Cardiac muscle cell (in vitro differentiated cells and primary cell): ENCODE measurements at places on chromosomes 2 and 18. TPM values are rescaled to one million over a fixed set of nuclear protein-coding genes. Genes with fewer than 3 reads are reported as not detected.
A peak's percentile ranks its signal among the peaks of the same experiment; 100 is the strongest.

Gene TMEM185B
- 21.3 and 25.0 TPM in 2 replicates for polyA plus RNA-seq

Gene CHRND
- polyA plus RNA-seq, result 0.05 TPM in 1 of 2 replicates, not detected in the other

DNA sequence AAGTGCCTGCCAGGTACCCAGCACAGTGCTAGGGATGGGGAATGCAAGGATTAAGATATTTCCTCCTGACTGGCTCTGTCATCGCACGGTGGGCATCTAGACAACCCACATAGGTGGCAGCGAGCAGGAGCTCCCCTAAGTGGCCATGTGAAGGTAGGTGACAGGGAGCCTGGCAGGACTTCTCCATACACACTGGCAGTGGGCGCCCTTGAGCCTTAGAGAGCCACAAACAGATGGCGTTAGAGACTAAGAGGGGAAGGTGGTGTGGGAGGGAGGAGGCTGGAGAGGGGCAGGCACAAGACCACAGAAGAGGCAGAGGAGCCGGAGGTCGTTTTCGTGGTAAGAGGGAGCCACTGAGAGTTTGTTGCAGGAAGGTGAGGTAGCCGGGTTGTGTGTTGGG lies 15.2 kb downstream of the PRELID3A start:
- no peak for DNase-seq

DNA sequence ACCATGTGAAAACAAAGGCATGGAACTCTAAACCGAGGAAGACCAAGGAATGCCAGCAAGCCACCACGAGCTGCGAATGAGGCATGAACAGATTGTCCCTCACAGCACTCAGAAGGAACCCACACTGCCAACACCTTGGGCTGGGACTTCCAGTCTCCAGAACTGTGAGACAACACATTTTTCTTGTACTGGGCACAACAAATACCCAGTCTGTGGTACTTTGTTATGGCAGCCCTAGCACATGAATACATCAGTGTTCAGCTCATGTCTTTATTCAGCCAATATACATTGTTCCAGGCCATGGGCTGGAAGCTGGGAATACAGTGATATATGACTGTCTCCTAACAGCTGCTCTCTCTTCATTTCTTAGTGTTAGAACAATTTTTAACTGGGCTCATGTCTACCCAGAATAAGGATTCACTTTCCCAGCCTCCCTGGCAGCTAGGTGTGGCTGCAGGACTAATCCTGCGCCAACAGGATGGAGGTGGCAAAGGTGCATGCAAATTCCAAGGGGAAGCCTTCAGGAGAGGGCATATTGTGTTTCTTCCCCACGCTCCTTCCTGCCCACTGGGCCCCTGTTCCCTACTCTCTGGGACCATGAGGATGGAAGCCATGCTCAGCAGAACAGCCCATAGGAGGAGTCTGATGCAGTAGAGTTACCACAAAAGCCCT lies 59.6 kb downstream of the STPG4 start:
- no peak for DNase-seq

Gene IL1RL1
- polyA plus RNA-seq, result not detected in 2 replicates

DNA sequence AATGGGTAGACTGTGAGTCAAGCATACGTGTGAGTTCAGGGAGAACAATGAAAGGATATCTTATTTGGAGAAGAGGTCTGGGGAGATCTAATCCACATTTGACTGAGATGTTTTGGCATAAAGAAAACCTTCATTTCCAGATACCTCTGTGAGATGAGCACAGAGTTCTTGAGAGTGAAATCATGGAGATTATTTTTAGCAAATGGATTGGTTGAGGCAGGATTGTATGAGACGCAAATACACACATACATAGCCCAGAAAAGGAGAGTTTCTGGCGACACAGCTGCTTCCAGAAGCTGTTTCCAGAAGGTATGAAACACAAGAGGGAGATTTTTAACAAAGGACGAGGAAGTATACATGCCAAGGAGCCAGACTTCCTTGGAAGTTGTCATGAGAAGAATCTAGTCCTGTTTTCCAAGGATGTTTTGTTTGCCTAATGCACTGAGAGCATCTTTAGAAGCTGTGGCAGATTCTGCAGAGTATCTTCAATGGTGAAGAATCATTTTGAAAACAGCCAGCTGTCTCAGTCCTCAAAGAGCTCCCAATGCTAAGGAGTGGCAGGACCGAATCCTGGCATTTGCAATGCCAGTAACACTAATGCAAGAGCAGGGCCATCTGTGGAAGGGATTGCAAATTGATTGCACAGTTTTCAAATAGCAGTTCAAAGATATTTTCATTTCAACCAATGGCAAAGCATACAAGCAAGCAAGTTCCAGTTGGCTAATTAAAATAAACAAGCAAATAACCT lies 177.2 kb downstream of the SETBP1 start:
- DNase-seq, result no peak

GRCh38 chr2:134401081-134401497 lies 147.2 kb downstream of the MGAT5 start:
- peak; percentile 24 for DNase-seq

- no peak for DNase-seq
These were observed 131.3 kb downstream of the CELF4 start for GRCh38 chr18:37434161-37434860.

Gene LYPD1
- 2.4 and 4.1 TPM in 2 replicates for polyA plus RNA-seq

Gene IL18R1
- 0.04 and 0.47 TPM in 2 replicates for polyA plus RNA-seq

GRCh38 chr2:209501579-209501978 lies 77.7 kb downstream of the MAP2 start:
- DNase-seq, result no peak

- DNase-seq, result no peak
These were observed 164.8 kb downstream of the DCDC2C start for GRCh38 chr2:3868012-3868805.

DNA sequence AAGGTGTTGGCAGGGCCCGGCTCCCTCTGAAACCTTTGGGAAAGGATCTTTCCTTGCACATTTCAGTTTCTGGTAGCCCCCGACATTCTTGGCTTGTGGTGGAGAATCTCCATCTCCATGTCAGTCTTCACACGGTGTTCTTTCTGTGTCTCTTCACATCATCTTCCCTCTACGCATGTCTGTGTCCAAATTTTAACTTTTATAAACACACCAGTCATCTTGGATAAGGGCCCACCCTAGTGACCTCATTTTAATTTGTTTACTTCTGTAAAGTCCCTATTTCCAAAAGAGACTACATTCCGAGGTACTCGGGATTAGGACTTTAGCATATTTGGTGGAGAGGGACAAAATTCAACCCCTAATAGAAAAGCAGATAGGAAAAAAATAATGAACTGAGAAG lies 138.4 kb downstream of the GALNT3 start:
- no peak for DNase-seq

DNA sequence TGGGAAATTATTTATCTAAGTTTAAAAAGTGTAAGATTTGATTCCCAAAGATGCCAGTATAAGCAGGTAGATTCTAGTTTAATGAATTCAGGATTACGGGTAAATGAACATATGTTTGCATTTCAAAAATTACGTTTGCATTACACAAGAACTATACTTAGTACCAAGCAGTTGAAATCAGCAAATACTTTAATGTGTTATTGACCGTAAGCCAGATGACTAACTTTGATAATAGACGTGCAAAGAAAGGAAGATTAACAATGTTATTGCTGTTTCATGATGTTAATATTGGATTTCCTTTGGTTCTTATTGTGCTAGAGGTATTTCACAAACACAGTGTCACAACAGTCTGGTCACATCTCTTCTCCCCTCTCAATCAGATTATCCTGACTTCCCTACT lies 294.7 kb downstream of the TDRD15 start:
- no peak for DNase-seq

- DNase-seq, result no peak
These were observed 721 bp upstream of the MIB1 start for GRCh38 chr18:21739604-21740537.

- peak; percentile 42 for DNase-seq
These were observed 10.0 kb downstream of the RNF144A start for GRCh38 chr2:6927186-6927585.

Gene SNORC
- 1.2 and 2.3 TPM in 2 replicates for polyA plus RNA-seq

Gene RAPGEF4
- polyA plus RNA-seq, result 5.3 and 9.4 TPM in 2 replicates

DNA sequence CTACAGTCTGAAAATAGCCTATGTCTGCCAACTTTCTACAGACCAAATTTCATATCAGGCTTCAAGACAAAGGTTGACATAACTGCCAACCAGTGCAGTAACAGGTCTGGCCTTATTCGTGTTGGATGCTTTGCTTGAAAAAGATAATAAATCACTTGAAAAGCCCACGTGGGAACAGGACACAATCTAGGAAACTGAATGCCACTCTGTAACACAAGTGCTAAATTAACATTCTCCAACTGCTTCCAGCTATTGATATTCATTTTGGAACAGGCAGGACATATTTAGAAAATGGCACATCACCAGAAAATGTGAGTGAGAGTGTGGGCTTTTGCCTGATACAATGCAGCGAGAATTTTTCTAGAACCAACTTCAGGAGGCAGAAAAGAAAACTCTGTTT lies 165.9 kb upstream of the CCDC150 start:
- DNase-seq, result no peak

Gene UGT1A7
- not detected in 2 replicates for polyA plus RNA-seq

Gene CYP26B1
- polyA plus RNA-seq, result 0.65 and 1.2 TPM in 2 replicates

GRCh38 chr2:629961-630360 lies 47.2 kb downstream of the TMEM18 start:
- no peak for DNase-seq

DNA sequence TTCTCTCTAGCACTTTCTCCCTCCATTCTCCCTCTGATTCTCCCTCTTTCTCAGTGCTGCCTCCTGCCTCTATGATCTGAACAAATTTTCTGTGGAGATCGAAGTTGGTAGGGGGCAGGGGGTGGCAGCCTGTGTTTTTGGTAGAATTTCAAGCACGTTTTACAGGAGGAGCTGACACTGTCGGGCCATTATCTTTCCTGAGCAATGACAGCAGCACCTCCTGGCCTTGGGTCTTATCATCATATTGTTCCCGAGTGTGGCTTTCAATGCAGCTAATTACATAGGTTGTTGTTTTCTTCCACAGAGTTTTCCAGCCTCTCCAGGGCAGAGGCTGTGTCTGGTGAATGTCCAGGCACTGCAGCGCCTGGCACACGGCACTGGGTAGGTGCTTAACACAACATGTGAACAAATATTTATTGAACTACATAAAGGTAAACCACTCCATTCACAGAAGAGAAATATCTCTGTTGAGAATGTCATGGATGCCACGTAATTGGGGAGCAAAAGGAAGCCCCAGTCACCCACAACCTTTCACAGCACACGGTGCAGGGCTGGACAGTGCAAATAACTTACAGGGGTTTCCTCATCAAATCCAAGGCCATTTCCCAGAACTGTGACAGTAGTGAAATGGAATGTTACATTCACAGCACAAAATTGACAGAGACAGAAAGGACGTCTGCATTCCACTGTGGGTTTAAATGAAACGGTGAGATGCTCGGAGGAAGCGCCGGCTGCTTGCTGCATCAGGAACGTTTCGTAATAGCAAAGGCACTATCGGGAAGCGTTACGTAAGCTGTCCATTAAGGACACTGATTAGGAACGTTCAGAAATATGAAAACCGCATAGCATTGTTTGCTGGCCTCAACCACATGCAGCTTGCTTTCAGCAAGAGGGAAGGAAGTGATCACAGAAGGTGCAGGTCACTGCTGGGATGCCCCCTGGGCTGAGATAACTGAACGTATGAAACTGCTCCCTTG lies 6.5 kb upstream of the KCNG2 start:
- no peak for DNase-seq

- no peak for DNase-seq
These were observed 5.5 kb downstream of the CYP1B1 start for GRCh38 chr2:38070438-38070837.

GRCh38 chr2:58545300-58546280 lies 304.5 kb upstream of the FANCL start:
- no peak for DNase-seq

DNA sequence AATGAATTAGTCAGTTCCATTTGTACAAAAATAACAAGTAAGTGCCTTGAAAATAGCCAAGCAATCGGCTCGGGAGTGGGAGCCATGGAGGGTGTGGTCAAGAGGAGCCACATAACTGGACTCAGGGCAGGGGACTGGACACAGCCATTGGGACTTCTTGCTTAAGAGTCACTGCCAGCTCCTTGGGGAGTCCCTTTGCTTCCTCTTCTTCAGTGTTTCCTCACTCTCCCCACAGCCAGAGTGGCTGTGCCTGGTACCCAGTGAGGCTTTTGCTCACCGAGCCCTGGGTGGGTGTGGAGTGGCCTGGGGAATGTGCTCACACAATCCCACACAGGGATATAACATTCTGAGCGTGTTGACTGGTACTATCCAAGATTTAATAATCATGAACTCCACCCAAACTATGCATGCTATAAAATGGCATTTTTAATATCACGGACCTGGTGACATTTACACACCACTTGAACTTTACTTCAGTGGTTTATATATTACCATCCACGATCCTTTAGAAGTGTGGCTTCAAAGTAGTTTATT lies 94.6 kb downstream of the PTGR3 start:
- no peak for DNase-seq

Gene TCF7L1
- 10.0 and 19.0 TPM in 2 replicates for polyA plus RNA-seq

Gene FLACC1
- polyA plus RNA-seq, result 1.5 and 1.7 TPM in 2 replicates

Gene CD207
- not detected in 2 replicates for polyA plus RNA-seq

DNA sequence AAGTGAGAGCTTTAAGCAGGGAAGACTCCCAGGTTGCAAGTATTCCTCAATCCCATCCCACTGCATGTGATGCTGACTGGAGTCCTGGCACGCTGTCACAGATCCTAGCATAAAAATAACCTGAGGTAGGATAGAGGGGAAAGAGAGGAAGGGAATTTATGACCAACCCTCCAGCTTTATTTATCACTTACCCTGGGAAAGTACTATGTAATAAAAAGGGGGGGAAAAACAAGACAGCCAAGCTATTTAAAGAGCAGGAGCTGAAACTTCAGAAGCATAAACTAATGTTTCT lies 122.2 kb downstream of the SLC8A1 start:
- no peak for DNase-seq

GRCh38 chr2:17878281-17879136 lies at the start of gene KCNS3:
TSS of gene KCNS3 (plus strand) at chr2:17878667. CDS start at chr2:17931009, 52,342 bp downstream.
- DNase-seq, result peak; percentile 37

- no peak for DNase-seq
These were observed 75.1 kb upstream of the TANK start for GRCh38 chr2:161085149-161085548.

Gene MAPK4
- polyA plus RNA-seq, result 36.9 and 45.4 TPM in 2 replicates

- DNase-seq, result no peak
These were observed 59.6 kb upstream of the ZNF516 start for GRCh38 chr18:76554547-76555222.

DNA sequence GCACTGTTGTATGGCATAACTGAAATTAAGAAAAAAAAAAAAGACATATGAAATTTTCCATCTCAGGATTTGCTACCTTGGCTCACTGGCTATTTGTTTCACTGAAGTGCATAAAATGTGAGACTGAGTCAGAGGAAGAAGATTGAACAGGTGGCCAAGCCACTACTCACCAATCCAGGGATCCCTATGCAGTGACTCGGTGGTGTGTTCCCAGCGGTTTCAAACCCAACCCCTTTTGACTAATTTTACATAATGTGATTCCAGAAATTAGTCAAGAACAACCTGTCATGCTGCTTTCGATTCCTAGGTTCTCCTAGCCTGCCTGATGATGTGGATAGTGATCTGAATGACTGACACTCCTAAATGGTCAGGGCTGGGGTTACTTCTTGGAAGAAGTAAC lies 77.3 kb downstream of the KLHL14 start:
- no peak for DNase-seq

- peak; percentile 37 for DNase-seq
These were observed 4.0 kb downstream of the CYP26B1 start for GRCh38 chr2:72143441-72144273.

- no peak for DNase-seq
These were observed 983 bp downstream of the MTX2 start for GRCh38 chr2:176270100-176270750.

Gene SERPINB11
- not detected in 2 replicates for polyA plus RNA-seq
